ENCODE measurements at places on chromosomes 6 and 20.
A peak's percentile ranks its signal among the peaks of the same experiment; 100 is the strongest.

- DNase-seq: no peak
These were observed 112.8 kb downstream of the HFE start for GRCh38 chr6:26199773-26200764.

DNA sequence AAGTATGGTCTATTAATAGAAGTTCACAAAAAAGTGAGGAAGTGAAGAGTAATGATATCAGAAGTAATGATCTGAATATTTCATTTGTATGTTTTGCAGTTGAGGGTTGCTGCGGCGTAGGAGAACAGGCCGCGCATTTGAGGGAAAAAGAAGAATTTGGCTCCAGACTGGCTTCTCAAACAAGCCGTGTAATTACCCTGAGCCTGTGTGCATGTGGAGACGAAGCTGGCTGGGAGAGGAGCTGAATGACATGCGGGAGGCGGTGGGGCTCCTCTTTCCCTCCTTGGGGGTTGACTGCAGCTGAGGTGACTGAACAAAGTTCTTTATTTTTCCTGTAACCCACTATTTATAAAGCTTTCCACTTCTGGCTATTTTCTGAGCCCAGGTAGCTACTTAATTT is 115.5 kb upstream of the AFDN start:
- no peak for DNase-seq

- DNase-seq: no peak
These were observed 565 bp downstream of the QKI start for GRCh38 chr6:163414946-163415619.

DNA sequence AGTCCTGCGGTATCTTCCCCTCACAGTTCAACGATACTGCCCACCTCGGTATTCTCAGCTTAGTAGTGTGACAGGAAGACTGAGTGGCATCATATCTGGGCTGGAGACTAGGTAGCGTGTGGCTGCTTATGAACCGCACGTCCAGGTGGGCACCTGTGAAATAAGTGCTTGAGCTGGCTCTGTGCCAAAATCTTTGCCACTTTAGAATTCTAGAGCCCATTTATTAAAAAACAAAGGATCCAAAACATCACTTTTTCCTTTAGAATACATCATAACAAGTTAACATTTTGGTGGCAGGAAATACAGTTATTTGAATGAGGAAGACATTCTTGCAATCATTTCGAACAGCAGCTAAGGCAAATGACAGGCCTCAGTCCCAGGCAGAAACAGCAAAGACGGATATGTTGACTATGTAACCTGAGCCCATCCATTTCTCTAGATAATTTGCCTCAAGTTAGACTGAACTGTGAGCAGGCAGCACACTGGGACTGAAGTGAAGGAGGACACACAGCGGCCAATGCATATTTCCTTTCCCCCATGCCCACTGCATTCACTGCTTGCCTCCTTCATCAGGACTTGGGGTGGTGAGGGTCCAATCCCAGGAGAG is 136.6 kb downstream of the GMDS start:
- DNase-seq: no peak

GRCh38 chr20:54107600-54108325 is 37.4 kb upstream of the BCAS1 start:
- DNase-seq: no peak

DNA sequence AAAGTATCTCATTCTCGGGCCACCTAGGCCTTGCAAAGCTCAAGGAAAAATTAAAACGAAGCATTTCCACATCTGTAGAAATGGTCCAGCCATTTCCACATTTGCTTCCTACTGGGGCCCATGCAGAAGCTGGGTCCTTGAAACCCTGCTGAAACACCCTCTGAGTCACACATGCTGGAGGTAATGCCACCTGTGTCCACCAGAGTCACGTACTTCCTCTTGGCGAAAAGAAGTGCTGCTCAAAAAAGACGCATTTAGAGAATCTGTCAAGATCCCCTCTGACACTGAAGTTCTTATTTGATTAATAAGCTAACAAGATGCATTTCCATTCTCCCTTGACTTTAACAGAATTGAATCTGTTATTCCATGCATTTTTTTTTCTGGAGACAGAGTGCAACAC is 423.2 kb downstream of the PREX1 start:
- DNase-seq: no peak

GRCh38 chr20:55561259-55561658 is 444.1 kb downstream of the CBLN4 start:
- no peak for DNase-seq

GRCh38 chr6:140311146-140311545 is 936.7 kb upstream of the CITED2 start:
- DNase-seq: no peak

DNA sequence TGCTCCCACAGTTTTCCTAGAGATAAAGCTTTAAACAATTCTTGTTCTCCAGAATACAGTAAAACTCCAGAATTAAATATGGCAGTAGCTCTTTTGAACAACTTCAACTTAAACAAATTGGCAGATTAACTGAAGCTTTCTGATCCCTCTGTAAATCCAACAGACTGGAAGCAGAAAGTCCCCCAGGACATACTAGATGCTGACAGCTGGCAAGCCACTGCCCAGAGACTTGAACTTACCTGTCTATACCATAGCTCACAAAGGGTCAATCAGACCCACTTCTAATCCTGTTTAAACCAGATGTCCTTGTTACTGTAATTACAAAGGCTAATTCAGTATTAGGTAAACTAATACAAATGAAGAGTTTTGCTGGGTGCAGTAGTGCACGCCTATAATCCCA is 12.3 kb downstream of the GPLD1 start:
- no peak for DNase-seq

DNA sequence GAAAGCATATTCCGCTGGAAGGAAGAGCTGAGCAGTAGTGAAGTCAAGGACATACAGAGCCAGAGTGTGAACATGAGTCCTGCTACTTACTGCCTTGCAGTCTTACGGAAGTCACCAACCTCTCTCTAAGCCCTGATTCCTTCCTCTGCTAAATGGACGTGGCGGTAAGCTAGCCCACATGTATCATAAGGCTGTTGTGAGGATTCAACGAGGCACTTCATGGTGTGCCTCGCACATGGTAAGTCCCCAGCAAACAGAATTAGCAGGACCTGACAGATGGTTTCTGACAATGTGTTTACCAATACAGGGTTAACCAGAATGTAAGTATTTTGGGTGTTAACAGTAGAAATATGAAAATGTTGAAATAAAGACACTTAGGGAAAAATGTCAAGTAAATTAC is 93.2 kb downstream of the IRF4 start:
- DNase-seq: no peak

DNA sequence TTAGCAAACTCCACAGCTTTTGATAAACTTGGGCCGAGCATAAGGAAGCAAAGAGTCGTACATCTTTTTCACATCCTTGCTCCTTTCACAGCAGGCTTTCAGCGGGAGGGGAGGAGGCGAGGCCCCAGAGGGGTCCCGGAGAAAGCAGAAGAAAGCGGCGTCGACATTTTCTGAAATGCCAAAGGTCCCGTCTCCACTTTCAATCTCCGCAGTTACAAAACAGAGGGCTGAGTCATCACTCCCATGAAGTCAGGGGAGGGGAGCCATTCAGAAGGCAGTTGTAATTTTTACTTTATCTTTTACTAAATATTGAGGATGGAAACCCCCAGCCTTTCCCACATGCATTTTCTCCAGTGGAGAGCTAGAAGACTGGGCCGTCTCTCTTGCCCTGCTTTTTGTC is 174.2 kb upstream of the THBS2 start:
- no peak for DNase-seq

- no peak for DNase-seq
These were observed 8.5 kb downstream of the CNPY3 start for GRCh38 chr6:42937548-42938427.

DNA sequence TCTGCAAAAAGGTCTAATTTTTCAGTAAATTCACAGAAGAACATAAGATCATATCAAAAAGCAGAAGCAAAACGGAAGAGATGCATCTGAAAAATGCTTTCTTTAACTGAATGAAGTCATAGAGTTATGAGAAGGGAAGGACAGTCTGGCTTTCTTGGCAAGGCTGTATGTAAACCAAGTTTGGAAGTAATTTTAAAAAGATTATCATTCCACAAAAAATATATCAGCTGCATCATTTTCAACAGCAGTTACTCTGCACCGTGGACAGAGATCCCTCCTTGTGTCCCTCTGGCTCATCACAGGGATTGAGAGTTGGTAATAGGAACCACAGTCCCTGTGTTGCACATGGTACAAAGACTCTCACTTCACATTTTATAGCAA is 258.5 kb downstream of the HIVEP2 start:
- no peak for DNase-seq

GRCh38 chr6:122789182-122790027 is at the start of gene SMPDL3A:
Gene SMPDL3A (plus strand): TSS chr6:122789258. CDS start chr6:122789347, 89 bp downstream.
- DNase-seq: no peak

- no peak for DNase-seq
These were observed 30.2 kb upstream of the DACT2 start for GRCh38 chr6:168349718-168350210.

- DNase-seq: no peak
These were observed 870 bp upstream of the MDFI start for GRCh38 chr6:41637194-41638001.

- no peak for DNase-seq
These were observed 10.8 kb upstream of the SERPINB1 start for GRCh38 chr6:2852514-2852855.

- DNase-seq: no peak
These were observed 86.8 kb downstream of the MOXD1 start for GRCh38 chr6:132314432-132314831.

- no peak for DNase-seq
These were observed 4.1 kb downstream of the CBLN4 start for GRCh38 chr20:56001106-56001785.

DNA sequence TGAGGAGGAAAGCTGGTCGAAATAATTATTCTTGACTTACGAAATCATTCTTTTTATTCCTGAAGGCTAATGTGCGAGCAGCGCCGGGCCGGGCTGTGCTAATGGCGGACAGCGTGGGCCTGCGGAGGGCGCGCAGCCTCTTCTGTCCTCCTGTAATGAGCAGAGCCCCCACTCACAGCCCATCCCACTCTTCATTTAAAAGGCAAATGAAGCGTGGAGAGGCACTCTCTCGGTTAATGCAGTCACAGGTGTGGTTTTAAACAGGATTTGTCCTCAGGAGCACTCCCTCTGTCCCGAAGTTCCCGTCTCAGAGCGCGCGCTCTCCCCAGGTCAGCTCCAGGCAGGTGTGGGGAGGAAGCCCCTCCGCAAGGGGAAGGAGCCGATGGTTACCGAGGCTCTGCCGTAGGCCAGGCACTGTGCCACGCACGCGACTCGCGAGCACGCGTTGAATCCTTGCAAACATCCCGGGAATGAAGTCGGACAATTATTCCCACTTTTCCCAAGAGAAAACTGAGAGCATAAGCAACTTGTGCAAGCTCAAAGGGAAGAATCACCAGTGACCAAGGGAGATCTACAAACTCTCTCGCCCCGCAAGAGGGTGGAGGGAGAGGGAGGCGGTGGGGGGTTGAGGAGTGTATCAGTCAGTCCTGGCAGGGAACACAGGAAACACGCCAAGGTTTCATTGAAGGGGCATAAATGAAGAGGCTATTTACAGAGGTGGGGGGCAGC is 35.5 kb upstream of the ZFAND3 start:
- no peak for DNase-seq

GRCh38 chr6:45469663-45470062 is 91.9 kb upstream of the SUPT3H start:
- no peak for DNase-seq

- no peak for DNase-seq
These were observed 496 bp upstream of the BEND3 start for GRCh38 chr6:107115695-107116327.

DNA sequence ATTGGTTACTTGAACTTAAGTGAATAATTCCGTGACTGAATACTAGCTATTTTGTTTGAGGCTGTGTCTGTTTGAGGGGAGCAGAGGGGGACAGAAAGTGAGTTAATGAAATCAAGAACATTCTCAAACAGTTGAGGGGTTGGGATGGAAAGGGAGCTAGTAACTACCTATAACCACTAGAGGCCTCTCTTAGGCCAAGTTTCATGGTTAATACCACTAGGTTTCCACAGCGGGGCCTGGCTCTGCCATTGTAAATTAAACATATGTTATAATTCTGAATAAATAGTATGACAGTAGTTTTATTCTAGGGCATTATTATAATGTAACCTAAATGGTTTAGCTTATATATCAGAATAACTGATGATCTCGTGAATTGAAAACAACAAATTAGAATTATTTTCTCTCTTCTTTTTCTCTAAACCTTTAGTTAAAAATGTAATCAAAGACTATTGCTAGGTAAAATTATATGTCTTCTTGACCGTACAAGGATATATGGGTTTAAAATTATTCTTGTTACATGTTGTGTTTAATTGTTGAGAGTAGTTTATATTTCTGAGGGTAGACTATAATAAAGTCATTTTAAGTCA is 108.1 kb downstream of the BCKDHB start:
- peak; percentile 8 for DNase-seq

DNA sequence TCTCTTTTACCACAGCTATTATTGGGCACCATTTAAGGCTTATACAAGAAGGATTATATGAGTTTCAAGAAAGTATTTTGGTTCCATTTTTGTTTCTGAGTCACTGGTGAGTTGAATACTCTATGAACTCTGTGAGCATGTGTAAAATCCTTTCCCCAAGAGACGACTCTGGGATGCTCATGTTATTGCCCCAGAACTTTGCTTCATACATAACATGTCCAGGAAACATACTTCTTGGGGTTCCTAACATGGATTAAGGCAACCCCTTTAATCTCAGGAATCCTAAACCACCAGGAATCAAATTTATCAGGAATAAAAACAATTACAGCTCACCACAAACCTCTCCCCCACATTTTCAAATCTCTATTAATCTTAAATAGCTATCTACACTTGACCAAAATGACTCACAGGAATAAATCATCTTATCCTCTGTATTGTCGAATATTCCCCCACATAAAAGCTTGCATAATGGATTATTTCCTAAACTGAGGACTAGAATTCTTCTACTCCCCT is 117.5 kb upstream of the COL21A1 start:
- no peak for DNase-seq

DNA sequence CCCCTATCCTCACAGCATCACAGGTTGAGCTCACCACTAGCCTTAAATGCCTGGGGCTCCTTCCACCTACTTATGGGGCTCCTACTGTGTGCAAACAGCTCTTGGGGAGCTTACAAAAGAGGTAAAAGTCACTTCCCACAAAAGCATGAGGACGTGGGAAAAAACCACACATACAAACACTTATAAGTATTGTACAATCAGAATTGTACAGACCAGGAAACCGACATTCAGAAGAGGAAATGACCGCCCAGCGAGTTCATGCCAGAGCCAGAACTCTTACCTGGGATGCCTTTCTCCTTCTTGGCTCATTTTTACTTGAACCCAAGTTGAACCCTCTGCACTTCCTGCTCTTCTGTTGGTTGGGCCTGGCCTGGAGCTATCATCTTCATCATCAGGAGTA is 6.3 kb upstream of the PPP1R16B start:
- no peak for DNase-seq

DNA sequence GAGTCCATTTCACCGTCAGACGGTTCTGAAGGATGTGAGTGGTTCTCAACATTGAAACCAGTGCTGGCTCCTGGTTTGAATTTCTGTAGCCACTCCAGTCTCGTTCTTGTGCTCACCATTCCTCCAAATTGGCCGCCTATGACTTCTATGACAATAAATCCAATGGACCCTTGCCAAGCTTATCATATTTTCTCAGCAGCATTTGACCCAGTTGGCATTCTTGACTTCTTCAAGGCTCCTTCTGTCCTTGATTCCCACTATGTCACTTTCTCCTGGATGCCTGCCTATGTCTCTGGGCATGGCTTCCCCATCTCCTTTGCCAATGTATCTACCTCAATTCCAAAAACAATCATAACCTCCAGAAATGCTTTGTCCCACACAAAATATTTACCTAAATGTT is 756.0 kb upstream of the NRSN1 start:
- DNase-seq: no peak

All from LNCaP clone FGC (cell line).